ENCODE measurements at places on chromosomes 5 and 9.
A peak's percentile ranks its signal among the peaks of the same experiment; 100 is the strongest.

GRCh38 chr9:108219664-108220063 lies 636.1 kb downstream of the ACTL7B start:
- no peak for DNase-seq

GRCh38 chr9:3386753-3387152 lies 139.0 kb downstream of the RFX3 start:
- no peak for DNase-seq

- DNase-seq = no peak
Observed at GRCh38 chr9:136328011-136328621, 777 bp downstream of the GPSM1 start.

DNA sequence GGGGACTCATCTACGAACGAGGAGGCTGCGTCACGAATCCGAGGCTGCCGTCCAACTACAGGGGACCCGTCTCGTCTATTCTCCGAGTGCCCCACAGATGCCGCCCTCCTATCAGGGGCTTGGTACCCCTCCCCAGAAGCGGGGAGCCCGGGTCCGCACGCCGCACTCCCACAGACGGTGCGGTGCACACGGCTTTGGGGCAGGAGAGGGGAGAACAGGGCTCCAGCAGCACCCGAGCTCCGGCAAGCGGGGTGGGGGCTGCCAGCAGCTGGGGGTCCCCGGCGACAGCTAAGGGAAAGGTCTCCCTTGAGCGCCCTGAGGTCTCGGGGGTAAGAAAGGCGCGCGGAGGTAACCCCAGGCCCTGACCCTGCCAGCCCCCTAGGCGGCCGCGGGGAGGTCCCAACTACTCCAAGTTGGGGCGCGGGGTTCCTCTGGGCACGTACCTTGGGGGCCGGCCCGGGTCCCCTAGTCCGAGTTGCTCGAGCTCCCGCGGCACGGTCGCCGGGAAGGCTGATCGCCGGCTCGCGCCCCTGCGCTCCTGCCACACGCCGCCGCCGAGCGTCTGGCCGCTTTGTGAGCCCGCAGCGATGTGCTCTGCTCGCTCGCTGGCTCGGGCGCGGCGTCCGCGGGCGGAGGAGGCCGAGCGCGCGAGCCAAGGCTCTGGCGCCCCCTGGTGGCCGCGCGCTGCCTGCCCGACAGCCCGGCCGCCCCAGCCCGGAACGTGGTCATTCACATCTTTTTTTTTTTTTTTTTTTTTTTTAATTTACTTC lies at the start of gene SPOCK1:
Gene SPOCK1, minus strand, starts transcription at position 591 of the 770 bp plus-strand sequence.
- peak; percentile 83 for DNase-seq

- no peak for DNase-seq
Observed at GRCh38 chr5:127758766-127759283, 55.6 kb downstream of the CCDC192 start.

GRCh38 chr9:75687359-75687953 lies 203.0 kb upstream of the PCSK5 start:
- DNase-seq = no peak

DNA sequence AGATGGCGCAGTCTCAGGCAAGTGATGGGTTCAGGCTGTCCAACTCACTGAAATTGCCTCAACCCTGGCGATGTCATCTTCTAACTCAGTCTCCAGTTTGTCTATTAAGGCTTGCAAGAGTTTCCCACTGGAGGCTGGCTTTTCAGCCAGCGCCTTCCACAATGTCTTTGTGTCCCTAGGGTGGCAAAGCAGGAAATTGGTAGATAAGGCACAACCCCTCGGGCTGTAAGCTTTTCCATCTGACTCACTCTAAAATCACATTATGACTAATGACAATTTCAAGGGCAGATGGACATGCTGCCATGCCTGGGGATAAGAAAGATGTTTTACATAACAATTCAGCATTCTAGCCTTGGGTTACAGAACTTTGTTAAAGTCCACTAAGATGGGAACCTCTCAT lies 61.9 kb downstream of the MROH2B start:
- DNase-seq = no peak

Measured in anterior cingulate cortex (tissue), 58 donors.